ENCODE measurements at places on chromosomes 11 and 22.

DNA sequence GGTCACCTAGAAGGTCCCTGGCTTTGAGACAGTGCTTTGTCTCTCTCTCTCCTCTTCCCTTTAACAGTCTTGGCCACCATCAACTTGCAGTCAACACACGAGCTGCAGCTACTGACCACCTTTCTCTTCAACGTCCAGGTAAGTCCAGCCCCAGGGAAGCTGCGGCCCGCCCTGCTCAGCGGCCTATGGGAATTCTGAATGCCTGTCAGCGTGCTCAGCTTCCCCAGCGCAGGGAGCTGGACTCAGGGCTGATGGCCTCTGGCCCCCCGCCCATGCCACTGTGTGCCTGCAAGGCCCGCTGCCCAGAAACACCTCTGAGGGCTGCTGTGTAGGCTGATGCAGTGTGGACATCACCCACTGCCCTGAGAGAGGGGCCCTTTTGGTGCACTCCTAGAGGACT, 32.5 kb downstream of the GLB1L2 start:
- no peak for DNase-seq

- DNase-seq: no peak
Measured at GRCh38 chr22:28018461-28018927, 99.4 kb upstream of the PITPNB start.

DNA sequence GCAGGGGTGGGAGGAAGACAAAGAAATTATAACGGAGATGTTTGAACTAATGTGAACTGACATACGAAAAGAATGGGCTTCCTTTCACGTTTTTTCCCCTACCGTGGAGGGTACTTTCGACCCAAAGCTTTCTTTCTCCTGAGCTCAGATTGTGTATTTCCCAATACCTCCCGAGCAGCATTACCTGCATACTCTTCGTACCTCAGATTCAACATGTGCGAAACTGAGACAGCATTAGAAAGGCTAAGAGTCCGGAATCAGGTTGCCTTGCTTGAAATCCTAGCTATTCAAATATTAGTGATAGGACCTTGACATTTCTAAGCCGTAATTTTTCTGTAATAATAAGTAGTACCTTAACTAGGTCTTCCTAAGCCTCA, 778 bp upstream of the PAK1 start:
- no peak for DNase-seq

DNA sequence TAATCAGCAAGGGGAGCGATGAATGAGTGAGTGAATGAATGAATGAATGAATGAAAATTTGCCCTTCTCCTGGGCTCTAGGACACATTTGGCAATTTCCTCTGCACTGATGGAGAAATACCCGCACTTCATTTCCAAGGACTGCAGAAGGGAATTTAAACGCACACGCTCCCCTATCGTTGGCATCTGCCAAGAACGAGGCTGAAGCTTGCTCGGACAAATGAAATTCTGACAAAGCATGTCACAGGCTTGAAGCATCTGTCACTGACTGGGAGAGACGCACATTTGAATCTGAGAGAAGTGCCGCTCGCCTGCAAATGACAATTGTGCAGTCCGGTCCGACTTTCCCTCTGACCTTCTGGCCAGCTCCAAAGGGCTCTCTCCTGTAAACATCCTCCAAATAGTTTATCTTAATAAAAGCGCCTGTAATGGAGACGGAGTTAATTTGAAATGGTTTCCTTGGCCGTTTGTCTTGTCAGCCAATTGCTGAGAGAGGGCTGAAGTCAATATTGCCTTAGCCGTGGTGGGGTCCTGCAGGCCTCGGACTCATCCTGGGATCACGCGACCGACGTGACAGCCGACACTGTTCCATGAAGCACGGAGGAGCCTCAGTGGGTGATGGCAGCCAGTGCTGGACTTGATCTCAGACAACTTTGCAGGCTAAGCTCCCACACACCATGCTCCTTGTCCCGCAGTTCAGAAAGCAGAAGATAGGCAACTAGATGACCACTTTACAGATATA, 260.7 kb downstream of the MN1 start:
- DNase-seq: no peak

DNA sequence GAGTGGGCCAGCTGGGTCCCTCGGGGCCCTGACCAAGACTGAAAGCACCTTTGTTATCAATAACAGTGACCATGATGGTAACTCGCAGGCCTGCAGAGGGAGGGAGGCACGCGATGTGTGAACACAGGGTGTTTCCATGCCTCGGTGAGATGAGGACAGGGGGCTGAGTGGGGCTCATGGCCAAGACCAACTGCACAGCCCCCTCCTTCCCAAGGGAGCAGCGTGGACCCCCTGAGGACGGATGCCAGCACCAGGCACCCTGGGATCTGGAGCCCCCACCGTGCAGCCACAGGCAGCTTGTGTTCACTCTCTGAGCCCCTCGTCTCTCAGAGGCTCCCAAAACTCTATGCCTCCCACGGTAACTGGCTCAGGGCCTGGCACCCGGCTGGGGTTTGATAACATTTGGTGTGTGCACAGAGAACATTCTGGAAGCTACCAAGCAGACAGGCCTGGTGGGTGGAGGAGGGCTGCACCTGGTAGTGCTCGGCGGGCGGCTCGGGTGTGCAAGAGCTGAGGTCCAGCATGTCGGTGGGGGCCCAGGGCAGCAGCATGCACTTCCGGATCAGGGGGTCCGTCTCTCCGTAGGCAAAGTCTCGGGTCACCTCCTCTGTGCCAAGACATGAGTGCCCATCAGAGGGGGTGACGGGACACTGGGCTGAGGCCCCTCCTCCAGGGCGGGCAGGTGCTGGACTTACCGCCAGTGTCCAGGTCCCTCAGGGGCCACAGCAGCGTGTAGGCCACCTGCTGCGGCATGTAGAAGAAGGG, 7.6 kb downstream of the TTLL12 start:
- DNase-seq: no peak

GRCh38 chr11:95108671-95109551, 19.3 kb downstream of the ENDOD1 start:
- DNase-seq: no peak

DNA sequence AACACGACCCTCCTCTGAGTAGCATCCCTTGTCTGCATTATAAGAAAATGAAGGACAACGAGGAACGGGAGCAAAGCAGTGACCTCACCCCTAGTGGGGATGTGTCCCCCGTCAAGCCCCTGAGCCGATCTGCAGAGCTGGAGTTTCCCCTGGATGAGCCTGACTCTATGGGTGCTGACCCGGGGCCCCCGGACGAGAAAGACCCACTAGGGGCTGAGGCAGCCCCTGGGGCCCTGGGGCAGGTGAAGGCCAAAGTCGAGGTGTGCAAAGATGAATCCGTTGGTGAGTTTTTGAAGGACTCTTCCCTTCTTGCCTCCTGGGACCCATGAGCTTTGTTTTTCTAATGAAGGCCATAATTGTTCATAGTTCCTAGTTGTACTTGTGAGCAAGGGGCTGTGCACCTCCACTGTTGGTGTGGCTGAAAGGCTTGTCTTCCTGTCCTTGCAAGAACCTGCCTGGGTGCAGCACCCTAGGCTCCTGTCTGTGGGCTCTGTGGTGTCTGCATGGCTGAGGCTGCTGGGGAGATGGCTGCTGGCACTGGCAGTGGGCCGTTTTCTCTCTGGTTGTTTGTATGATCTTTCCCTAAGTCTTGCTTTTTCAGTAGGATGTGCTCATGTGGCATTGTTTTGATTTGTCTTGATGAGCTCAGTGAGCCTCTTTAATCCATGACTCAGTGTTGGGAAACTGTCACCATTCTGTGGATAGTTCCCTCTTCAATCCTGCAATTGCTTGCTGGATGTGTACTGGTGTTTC, 10.1 kb downstream of the DGCR8 start:
- no peak for DNase-seq

All from GOT3 (cell line).